ENCODE measurements at places on chromosomes 2 and 18.

DNA sequence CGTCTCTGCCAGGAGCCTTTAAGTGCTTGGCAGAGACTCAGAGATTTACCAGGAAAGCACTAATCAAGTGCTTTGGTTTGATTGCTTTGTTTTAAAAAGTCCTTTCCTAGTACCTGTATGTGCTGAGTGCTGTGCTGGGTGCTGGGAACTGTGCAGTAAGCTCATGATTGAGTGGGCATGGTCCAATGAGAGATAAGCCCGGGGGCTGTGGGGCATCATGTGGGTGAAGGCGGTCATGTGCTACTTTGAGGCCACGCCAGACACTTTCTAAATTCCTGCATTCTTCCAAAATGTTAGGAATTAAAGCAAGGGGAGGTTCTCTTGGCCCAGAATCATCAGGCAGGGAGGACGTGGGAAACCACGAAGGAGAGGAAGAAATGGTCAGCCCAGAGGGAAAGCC lies 109.0 kb downstream of the ACAA2 start:
- no peak for DNase-seq

- no peak for DNase-seq
Measured at GRCh38 chr2:128513116-128513960, 194.7 kb upstream of the HS6ST1 start.

DNA sequence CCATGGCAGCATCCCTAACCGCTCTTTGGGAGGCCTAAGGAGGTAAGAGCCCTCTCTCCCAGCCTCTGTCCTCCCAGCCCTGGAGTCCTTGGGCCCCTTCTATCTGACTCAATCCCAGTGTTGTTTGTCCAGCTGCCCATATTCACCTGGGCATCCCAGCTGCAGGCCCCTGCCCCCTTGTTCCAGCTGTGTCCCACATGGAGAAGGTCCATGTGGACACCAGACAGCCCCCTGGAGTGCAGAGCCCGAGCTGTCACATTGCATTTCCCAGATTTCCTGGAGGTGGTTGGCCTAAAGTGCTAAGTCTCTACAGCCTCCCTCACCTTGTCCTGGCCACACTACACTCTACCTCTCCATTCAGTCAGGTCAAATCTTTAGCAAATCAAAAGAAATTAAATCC lies 42.5 kb downstream of the PSD4 start:
- no peak for DNase-seq

DNA sequence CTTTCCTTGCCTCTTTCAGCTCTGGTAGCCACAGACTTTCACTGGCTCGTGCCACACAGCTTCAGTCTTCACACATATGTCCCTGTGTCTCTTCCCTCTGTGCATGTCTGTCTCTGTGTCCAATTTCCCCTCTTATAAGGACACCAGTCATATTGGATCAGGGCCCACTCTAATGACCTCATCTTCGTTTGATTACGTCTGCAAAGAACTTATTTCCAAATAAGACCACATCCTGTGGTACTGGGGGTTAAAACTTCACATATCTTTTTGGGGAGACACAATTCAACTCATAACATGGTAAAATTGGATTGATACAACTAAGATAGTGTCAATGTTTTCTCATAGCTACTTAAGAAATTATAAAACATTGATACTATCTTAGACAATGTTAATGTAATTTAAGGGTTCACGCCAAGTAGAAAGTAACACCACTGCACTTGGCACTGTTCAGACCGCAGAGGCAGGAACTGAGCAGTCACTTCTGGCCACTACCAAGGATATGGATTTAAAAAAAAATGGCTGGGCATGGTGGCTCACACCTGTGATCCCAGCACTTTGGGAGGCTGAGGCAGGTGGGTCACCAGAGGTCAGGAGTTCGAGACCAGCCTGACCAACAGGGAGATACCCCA lies 119.6 kb upstream of the EPAS1 start:
- no peak for DNase-seq

DNA sequence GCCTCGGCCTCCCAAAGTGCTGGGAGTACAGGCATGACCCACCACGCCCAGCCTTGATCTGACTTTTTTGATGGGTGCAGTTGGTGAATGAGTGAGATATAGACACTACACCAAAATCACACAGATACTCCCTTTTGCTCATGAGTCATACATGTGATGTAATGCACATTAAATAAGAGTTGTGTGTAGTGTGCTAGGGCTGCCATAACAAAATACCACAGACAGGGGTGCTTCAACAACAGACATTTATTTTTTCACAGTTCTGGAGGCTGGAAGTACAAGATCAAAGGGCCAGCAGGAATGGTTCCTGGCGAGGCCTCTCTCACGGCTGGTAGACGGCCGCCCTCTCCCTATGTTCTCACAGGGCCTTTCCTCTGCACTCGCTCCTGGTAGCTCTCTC lies 46.6 kb downstream of the GBX2 start:
- DNase-seq: no peak

DNA sequence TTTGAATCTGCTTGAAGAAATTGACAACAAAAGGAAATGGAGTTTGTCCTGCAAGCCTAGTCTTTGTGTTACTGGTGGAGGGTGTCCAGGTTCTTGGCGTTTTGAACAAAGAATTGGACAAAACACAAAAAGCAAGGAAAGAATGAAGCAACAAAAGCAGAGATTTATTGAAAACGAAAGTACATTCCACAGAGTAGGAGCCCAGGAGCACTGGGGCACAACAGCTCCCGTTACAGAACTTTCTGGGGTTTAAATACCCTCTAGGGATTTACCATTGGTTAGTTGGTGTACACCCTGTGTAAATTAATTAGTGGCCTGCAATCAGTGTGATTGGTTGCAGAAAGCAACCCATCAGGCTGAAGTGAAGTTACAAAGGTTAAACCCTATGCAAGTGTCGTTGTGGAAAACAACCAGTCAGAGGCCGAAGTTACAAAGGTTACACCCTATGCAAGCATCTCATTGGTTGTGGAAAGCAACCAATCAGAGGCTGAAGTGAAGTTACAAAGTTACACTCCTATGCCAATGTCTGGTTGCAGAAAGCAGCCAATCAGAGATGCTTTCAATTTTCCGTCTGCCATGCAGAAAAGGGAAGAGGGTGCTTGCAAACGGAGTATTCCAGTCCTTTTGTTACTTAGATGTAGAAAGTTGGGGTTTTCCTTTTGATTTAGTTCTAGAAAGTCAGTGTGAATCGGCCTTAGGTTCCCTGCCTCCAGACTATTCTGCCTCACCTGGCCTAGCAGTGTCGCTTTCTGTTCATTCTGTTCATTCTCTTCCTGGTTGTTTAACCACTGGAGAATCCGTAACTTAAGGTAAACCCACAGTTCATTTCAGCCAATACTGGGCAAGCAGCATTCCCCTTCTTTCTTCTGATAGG lies 47.6 kb upstream of the PTH2R start:
- DNase-seq: no peak

DNA sequence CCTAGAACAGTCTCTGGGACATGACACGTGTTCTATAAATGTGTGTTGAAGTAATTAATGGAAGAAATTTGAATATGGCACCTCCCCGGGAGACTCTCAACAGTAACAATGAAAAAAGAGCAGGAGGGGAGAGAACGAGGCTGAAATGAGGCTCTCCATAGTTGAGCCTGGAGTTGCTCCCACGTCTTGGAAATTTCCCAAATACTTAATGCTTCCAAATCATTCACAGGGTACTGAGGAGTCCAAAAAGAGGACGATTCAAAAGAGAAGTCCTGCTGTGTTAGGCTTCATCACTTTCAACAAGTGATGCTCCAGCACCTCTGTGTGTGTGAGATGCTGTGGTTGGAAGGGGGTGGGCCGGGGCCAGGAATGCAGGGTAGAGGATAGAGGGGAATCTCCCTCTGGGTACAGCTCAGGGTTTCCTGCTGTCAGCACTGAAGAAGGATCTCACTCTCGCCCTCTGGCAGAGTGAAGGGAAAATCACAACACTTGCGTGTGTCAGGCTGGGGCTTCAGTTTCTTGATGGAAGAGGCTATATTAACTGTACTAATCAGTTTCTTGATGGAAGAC lies 18.1 kb upstream of the ZNF407 start:
- DNase-seq: no peak

DNA sequence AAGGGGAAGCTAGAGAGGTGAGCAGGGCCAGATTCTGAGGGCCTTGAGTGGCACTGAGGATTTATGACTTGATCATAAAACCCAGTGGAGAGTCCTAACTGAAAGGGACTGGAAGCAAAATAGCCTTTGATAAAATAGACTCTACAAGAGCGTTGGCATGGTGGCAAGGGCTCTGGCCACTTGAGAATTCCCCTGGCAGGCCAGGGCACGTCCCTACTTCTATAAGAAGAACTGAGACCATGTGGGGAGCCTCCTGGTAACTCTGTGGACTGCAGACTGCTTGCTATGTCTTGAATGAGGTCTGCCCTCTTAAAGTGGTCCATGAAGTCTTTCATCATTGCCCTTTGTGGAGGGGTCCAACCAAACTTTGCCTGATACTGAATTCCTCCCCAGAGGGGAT lies 324.8 kb downstream of the ALK start:
- no peak for DNase-seq

DNA sequence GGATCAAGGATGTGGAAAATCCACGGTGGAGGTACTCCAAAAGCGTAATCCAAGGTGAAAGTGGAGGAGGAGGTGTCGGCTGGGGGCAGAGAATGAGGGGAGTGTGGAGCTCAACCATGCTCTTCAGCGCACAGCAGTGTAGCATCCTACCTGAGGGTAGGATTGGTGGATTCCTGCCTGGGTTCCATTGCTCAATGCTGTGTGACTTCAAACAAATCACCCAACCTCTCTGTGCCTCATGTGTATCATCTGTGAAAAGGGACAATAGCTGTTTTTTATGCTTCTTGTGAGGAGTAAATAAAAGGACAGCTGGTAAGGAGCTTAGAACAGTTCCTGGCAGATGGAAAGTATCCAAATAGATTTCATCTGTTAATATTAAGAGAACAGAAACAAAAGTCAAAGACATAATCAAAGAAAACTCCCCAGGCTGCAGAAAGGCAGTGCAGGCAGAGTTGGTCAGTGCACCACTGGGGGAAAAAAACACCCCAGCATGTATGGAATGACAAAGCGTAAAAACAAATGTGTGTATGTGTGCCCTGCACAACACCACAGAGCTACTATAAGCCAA lies 130.0 kb upstream of the HDAC4 start:
- DNase-seq: no peak

DNA sequence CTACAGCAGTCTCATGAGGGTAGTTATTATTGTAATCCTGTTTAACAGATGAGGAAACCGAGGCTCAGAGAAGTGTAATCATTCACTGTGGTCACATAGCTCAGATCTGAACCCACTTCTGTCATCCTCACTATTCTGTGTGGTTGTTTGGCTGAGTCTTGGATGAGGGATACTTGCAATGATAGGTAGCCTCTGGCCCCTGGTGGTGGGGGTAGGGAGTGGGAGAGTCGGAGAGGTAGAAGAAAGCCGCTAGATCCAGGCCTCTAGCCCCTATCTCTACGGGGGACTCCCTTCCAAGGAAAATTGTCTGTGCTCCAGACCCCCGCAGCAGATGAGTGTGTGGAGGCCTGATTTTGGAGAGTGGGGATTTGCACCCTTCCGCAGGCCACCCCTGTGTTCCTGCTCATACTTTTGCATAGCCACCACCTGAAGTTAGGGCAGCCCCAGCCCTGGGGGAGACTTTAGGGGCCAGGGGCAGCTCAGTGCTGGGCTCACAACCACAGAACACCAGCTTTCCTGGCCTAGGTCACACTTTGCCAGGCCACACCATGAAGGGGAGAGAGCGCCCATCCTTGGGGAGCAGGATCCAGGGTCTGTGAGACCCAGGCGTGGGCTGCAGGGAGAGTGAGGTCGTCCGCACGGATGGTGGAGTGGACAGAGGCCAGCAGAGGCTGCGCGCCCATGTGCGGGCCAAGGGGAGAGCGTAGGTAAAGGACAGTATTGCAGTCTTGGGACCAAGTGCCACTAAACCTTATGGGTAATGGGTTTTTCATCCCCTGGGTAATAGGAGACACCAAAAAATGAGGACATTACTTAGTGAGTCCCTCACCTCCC lies 148.2 kb downstream of the GLI2 start:
- no peak for DNase-seq

DNA sequence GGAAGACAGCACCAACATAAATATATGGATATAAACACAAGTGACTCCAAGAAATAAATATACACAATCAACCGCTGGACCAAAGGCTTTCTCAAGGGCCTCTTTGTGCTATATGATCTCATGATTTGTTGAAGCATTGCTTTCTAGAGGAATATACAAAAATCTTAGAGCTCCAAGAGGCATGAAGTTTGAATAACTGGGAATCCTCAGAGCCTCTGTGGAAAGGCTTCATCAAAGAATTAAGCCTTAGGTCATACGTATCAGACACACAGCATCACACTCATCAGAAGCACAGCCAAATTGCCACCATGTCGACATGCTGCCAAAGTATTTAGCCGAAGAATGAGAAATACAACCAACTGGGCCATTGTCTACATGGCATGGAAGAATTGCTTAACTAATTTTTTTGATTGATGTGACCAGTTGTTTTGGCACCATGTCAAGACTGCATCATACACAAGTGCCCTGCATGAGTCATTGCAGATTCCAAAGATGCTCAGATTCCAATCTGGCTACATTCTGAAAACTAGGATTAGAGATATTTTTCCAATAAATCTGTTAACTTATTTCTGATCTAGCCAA lies 860.6 kb upstream of the ZEB2 start:
- no peak for DNase-seq

DNA sequence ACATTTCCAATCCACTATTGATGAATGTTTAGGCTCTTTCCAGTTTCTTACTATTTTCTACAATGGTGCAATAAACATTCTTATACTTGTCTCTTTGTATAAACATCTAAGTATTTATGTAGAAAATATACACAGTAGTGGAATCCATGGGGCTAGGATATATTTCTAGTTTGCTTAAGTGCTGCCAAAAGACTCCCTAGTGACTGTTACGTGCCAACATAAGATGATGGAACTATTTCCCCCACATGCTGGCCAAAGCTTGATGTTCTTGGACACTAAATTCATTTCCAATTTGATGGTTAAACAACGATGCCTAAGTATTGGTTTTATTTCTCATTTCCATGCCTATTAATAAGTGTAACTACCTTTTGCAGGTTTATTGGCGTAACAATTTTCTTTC lies 378.4 kb upstream of the HNRNPA3 start:
- no peak for DNase-seq

DNA sequence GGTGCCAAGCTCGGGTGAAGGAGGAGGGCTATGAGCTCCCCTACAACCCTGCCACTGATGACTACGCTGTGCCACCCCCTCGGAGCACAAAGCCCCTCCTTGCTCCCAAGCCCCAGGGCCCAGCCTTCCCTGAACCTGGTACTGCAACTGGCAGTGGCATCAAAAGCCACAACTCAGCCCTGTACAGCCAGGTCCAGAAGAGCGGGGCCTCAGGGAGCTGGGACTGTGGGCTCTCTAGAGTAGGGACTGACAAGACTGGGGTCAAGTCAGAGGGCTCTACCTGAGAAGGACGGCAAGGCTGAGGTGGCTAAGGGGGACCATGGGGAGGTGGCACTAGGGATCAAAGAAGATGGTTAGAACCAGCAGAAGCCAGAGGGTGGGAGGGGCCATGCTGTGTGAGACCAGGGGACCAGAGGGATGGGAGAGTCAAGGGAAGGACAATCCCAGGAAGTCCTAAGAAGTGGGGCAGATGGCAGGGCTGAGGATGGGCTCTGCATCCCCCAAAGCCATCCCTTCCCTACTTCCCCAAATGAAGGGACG lies 2.4 kb downstream of the DOK1 start:
- DNase-seq: no peak

GRCh38 chr2:10504370-10504993 lies 56.4 kb upstream of the ODC1 start:
- DNase-seq: no peak

- no peak for DNase-seq
Measured at GRCh38 chr2:70513738-70514137, 39.9 kb downstream of the TGFA start.
